Fibroblast of the aortic adventitia (primary cell): ENCODE measurements at places on chromosomes 2 and 18. TPM values are rescaled to one million over a fixed set of nuclear protein-coding genes. Genes with fewer than 3 reads are reported as not detected.

PLA2R1 gene
- total RNA-seq = 25.0 and 27.0 TPM in 2 replicates

NOL4 gene
- not detected in 2 replicates for total RNA-seq

CYP1B1 gene
- total RNA-seq = 146 and 199 TPM in 2 replicates

LBX2 gene
- total RNA-seq = 2.0 and 3.0 TPM in 2 replicates

SIX3 gene
- total RNA-seq = not detected in 2 replicates

PELI1 gene
- 5.8 and 8.3 TPM in 2 replicates for total RNA-seq

GAD1 gene
- not detected in 2 replicates for total RNA-seq
